NCI-H524 (cell line): ENCODE measurements at places on chromosomes 4 and X.

- no peak for DNase-seq
Measured at GRCh38 chr4:177323416-177323815, 13.7 kb downstream of the NEIL3 start.

GRCh38 chr4:6152869-6153705 is 47.3 kb downstream of the JAKMIP1 start:
- no peak for DNase-seq

DNA sequence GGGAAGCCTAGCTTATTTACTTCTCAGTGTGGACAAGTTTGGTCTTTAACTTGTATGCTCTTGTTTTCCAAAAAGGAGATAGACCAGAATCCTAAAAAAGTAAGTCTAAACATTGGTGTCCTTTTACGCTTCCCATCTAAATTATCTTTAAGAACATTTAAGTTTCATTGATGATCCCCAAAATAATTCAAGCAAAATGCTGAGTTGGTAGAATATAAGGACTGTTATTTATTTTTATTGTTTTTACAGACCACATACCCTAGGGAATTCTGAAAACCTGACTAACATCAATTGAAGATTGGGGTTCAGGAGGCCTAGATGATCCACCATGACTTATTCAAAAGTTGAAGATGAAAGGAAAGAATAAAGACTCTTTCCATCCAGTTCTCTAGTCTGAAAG is 653.0 kb downstream of the CCSER1 start:
- no peak for DNase-seq

GRCh38 chr4:10639100-10639499 is 45.5 kb downstream of the CLNK start:
- DNase-seq: no peak

GRCh38 chr4:73436674-73437557 is 895 bp downstream of the AFP start:
- DNase-seq: no peak

DNA sequence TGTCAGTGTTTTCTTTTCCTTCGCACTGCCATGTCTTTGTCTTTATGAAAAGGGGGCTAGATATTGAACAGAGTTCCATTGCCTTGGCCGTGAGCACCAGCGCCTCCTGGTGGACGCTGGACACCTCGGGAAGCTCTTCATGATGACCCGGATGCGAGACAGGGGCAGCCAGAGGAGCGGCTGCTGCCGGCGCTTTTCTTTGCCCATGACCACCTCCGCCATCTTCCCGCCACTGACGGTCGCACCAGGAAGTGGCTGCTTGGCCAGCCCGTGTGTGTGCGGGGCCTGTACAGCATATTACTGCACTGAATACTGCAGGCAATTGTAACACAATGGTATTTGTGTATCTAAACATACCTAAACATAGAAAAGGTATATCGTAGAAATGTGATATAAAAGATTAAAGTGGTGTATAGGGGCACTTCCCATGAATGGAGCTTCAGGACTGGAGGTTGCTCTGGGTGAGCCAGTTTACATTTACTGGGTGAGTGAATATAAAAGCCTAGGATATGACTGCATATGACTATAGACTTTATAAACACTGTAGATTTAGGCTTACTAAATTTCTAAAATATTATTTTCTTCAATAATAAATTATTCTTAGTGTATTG is 15.8 kb upstream of the GRIA2 start:
- DNase-seq: no peak

- no peak for DNase-seq
Measured at GRCh38 chrX:129659141-129659540, 4.4 kb upstream of the APLN start.

GRCh38 chrX:103376118-103376978 is at the start of gene BEX3:
BEX3 (plus strand) TSS chrX:103376538; CDS start chrX:103377522, 984 bp downstream.
- peak; percentile 83 for DNase-seq

- no peak for DNase-seq
Measured at GRCh38 chr4:8817813-8818062, 53.9 kb downstream of the HMX1 start.

GRCh38 chrX:148885203-148885602 is 384.8 kb downstream of the AFF2 start:
- no peak for DNase-seq

DNA sequence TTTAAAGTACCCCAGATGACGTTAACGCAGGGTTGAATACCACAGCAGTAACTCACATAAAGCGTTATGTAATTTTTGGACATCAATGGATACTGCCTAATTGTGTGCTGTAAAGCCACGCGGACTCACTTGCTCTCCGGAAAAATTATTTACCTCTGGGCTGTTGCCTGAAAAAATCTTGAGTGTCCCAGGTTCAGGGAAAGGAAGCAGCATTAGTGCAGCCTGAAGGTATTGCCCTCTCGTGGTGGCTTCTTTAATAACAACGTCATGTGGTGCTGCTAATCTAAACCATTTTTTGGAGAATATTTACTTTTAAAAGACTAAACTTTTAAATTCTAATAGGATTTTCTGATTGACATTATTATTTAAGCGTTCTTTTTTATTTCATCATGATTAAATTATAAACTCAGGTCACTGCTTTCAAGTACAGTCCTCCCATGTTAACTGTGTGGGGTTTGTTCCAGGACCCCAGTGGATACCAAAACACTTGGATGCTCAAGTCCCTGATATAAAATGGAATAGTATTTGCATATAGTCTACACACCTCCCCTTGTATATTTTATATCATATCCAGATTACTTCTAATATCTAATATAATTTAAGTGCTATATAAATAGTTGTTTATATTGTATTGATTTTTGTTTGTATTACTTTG is 384.8 kb downstream of the FAM133A start:
- DNase-seq: peak; percentile 52

GRCh38 chrX:2536974-2537373 is 36.2 kb upstream of the DHRSX start:
- no peak for DNase-seq

DNA sequence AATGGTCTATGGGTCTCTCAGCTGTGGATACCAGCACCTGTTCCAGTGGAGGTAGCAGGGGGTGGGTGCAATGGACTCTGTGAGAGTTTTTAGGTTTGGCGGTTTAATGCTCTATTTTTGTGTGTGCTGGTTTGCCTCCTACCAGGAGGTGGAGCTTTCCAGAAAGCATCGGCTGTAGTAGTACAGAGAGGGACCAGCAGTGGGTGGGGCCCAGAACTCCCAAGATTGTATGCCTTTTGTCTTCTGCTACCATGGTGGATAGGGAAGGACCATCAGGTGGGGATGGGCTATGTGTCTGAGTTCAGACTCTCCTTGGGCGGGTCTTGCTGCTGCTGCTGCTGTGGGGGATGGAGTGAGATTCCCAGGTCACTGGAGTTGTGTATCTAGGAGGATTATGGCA is 557.2 kb upstream of the GRID2 start:
- no peak for DNase-seq

GRCh38 chrX:18468599-18468998 is 43.2 kb downstream of the CDKL5 start:
- DNase-seq: no peak

DNA sequence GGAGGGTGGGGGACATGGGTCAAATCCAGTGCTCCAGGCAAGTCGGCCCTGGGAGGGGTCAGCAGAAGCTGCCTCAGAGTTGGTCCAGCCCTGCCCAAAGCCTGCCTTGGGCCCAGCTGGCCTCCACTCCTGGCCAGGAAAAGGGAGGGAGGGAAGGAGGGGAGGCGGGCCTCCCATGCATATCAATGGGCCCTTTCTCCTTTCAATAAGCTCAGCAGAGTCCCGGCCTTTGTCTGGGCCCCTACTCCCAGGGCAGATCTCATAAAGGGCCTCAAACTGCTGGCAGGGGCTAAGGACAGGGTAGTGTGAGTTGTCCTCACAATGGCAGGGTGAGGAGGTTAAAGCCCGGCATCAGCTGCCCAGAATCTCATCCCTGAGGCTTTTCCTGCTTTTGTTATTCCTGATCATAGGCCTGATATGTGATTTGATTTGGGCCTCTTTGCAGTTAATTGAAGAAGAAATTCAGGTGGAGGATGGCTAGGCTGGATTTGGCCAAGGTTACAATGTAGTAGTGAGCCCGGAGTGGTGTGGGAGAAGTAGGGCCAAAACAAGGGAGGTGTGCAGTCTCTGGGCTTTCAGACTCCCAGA is 121.1 kb upstream of the ATP6AP2 start:
- no peak for DNase-seq

DNA sequence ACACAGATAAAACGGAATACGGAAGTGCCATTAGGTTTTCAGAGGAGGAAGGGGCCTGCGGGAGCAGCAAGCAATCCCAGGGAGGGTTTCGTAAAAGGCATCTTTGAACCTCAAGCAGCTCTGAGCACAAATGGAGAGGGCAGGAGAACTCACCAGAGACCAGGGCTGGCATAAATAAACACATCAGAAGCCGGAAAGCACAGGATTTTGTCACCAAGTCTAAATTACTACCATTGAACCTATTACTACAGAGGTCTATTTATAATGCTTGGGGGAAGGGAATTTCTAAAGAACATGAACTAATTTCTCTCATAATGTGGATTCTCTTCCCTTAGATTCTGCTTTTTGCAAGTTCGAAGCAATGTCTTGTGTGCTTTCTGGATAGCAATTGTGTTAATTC is 39.6 kb upstream of the MBTPS2 start:
- no peak for DNase-seq

GRCh38 chrX:54063361-54063760 is 19.1 kb upstream of the PHF8 start:
- no peak for DNase-seq

DNA sequence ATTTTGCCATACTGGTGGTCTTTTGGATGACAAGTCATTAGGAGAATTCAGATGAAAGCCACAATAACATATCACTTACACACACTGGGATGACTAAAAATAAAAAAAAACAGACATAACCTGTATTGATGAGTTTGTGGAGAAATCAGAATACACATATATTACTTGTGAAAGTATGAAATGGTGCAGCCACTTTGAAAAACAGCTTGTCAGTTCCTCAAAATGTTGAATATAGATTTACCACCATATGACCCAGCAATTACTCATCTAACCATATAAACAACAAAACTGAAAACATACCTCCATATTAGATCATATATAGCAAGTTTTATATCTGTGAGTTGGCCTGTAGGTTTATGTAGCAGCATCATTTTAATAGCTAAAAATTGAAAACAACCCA is 608.7 kb downstream of the TLL1 start:
- DNase-seq: no peak

- DNase-seq: no peak
Measured at GRCh38 chrX:108439961-108440696, 491 bp downstream of the COL4A5 start.

DNA sequence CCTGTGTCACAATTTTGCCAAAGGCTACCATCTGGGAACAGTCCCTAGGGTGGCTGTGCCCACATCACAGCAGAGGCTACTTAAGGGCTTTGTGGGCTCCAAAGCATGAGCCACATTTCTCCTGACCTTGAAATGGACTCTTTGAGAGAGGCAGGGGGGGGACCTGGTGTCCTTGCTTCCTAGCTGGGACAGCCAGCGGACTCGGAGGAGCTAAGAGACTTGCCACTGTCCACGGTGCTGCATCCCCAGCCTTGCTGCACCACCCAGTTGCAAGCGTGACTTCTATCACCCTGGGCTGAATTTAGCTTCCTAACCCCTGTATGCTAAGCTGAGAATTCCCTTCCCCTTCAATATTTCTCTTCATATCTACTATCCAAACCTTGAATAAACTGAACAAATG is 99.0 kb downstream of the PHKA2 start:
- no peak for DNase-seq

- no peak for DNase-seq
Measured at GRCh38 chr4:185128272-185129119, 14.6 kb upstream of the SLC25A4 start.

DNA sequence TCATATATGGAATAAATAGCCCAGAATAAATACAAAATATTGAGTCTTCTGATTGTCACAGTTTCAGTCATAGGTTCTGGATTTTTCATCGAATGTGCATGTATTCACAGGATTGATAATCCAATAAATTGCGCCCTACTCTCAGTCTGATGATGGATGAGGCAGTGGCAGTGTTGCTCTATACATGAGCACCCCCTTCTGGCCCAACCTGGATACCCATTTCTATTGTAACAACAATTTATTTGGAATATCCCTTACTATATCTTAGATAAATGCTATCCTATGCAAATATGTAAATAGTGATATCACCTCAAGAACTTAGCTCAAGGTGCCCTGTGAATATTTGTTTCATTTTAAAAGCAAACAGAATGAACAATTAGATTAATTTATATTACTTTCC is 733.7 kb upstream of the PABPC4L start:
- DNase-seq: peak; percentile 1

GRCh38 chr4:101818362-101818761 is 27.8 kb downstream of the BANK1 start:
- no peak for DNase-seq

GRCh38 chr4:118843237-118843636 is 7.3 kb upstream of the SEC24D start:
- no peak for DNase-seq

- no peak for DNase-seq
Measured at GRCh38 chr4:70269674-70270073, 27.3 kb downstream of the CSN3 start.

- DNase-seq: peak; percentile 92
Measured at GRCh38 chr4:79044141-79044659, 105.0 kb upstream of the PAQR3 start.

DNA sequence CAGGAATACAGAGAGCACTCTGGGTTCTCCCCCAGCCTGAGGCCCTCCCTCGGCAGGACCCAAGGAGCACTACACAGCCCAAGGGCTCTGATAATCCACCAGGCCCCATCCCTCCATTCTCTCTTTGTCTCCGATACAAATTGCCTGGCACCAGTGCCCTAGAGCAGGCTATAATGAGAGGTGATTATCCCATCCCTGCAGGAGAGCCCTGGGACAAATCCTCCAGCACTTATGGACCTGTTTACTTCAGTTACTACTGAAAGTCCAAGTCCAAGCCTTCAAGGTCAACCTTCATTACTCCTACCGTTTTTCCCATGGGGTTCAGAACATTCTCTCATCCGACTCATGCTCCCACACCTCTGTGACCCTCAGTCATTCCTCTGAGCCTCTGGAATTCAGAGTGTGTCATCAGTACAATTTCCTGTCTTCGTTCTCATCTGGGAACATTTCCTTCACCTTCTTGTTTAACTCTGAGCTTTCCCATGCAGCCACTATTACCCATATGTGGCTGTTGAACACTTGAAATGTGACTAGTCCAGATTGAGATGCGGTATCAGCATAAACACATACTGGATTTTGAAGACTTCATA is 299.0 kb downstream of the RAPGEF2 start:
- no peak for DNase-seq
